ENCODE measurements at places on chromosomes 11 and 22. TPM values are rescaled to one million over a fixed set of nuclear protein-coding genes. Genes with fewer than 3 reads are reported as not detected.
A peak's percentile ranks its signal among the peaks of the same experiment; 100 is the strongest.

GRCh38 chr22:42142771-42143461, 12.3 kb upstream of the CYP2D6 start:
- no peak for DNase-seq

DNA sequence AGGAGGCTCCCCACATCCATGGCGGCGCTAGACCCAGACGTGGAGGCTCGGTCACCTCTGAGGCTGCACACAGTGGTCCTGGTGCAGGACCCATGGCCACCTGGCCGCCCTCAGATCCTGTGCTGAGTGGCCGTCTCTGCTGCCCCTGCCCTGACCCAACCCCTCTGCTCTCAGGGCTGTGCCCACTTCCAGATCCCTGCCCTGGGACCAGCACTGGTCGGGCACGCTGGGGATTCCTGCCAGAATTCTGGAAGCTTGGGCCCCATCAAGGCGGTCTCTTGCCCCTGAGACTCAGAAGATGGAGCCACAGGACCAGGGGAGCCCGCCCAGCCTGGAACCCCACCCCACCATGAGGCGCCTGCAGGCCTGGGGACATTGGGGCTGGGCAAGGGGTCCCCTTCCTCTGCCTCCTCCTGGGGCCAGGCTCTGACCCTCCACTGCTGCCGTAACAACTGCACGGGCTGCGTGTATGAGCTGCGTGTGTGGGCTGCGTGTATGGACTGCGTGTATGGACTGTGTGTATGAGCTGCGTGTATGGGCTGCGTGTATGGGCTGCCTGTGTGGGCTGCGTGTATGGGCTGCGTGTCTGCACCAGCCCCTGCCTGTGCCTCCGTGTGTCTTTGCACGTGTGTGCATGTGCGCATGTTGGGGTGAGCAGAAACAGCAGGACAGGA, 48.7 kb downstream of the IGLL1 start:
- no peak for DNase-seq

ELMOD1 gene
- 4.6 TPM for total RNA-seq

NELL1 gene
- 4.3 TPM for total RNA-seq

DNA sequence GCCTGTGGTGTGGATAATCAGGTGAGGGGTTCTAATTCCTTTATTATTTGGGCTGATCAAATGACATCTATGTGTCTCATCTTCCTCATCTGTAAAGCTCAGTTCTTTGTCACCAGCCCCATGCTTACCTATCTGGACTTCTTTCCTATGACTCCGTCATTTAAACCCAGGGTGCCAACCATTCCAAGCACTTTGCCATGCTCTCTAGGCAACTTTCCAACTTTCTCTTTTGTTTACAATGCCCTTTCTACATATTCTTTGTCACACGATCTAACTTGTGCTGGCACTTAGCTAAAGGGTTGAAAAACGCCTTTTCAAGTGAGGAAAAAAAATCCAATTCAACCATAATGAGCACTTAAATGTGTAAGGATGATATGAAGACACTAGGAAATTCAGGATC, 27.9 kb downstream of the EXPH5 start:
- no peak for DNase-seq

DNA sequence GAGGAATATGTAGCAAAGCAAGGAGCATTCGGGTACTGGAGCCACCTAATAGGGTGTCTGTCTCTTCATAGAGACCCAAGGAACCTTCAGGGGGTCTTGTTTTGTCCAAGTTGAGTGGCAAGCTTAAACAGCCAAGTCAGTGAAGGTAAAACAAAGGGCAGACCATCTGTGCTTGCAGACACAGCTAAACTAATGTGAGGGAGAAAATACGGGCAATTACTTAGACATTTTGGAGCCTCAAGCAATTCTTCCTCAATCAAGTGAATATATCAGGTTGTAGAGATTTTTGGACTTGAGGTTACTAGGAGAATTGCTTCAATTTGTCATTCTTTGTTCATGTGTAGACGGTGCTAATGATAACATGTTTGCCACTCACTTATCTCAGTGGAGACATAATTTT, 148.2 kb upstream of the ARHGAP20 start:
- DNase-seq = no peak

DNA sequence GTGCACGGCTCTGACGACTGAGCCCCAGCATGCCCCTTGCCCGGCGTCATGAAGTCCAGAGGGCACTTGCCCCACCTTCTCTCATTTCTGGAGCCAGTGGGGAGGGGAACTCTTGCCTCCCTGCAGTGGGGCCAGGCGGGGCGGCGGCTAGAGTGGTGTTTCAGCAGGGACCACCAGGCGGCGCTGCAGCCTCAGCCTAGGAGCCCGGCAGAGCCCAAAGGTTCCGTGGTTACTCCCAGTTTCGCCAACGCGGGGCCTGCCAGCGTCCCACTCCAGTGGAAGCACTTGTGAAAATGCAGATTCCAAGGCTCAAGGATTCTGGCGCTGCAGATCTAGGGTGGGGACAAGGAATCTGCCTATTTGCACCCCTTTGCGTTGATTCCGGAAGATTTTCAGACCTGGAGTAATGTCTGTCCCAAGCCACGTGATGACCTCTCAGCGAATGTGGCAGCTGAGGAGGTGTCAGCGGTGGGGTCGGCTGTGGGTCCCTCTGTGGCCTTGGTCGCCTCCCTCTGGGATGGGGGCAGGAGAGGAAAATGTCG, 55.7 kb downstream of the CD82 start:
- peak; percentile 75 for DNase-seq

DNA sequence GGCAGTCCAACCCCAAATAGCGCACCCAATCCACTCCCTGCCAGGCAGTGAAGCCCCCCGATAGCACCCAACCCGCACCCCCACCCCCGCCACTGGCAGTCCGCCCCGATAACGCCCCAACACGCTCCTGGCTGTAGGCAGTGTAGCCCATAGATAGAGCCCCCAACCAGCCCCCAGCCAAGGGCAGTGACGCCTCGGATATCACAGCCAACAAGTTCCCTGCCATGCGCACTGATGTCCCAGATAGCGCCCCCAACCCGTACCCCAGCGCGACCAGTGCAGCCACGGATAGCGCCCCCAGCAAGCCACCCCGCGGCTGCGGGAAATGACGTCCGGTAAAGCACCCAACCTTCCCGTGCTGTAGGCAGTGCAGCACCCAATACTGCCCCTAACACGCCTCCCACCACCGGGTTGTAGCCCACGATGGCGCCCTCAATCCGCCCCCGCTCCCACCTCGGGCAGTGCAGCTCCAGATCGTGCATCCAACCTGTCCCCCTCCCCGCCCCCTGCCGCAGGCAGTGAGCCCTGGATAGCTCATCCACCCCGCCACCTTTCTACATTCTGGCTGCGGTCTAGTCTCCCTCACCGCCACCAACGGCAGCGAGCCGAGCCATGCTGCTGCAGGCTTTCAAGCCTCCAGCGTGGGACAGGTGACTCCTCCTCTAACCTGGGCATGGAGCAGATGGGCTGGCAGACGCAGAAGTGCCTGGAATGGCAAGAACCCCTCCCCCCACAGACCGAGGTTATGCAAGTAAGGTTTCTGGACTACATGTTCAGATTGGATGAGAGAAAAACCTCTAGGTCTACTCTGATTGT, 625 bp downstream of the RFPL2 start:
- DNase-seq = no peak

GRCh38 chr11:119641983-119642745, 86.8 kb downstream of the NECTIN1 start:
- peak; percentile 53 for DNase-seq

ART1 gene
- total RNA-seq = not detected

CYB5R2 gene
- total RNA-seq = 50.3 TPM

DNA sequence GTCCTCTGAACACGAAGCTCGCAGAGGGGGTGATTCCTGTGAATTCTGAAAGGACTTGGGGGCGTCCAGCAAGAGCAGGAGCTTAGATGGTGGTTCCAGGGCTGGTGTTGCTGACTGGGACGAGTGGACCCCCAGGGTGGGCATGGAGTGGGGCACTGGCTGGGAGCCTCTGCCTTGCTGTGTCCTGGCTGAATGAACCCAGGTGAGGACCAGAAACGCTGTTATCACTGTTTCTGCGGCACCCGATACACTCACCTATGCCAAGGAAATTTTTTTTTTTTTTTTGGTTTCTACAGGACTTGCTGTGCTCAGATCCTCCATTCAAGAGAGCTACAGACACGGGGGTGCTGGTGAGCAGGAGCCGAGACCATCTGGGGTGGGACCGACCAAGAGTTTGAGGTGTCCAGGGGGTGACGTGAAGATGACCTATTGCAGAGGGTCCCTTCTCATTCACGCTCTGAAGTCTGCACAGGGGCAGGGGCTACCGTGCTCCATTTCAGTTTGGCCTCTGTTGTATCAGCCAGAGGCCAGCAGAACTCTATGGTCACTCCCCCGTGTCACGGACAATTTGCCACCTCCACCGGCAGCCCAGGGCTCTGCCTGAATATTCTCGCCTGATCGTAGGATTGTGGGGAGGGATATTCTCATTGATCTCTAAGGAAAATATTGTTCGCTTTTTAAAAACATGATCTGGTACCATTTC, 3.6 kb downstream of the SMIM38 start:
- DNase-seq = no peak

GRCh38 chr11:45314900-45315299, 28.8 kb upstream of the SYT13 start:
- DNase-seq = no peak

- peak; percentile 82 for DNase-seq
Measured at GRCh38 chr11:132475026-132475425, 1057.3 kb downstream of the OPCML start.

DNA sequence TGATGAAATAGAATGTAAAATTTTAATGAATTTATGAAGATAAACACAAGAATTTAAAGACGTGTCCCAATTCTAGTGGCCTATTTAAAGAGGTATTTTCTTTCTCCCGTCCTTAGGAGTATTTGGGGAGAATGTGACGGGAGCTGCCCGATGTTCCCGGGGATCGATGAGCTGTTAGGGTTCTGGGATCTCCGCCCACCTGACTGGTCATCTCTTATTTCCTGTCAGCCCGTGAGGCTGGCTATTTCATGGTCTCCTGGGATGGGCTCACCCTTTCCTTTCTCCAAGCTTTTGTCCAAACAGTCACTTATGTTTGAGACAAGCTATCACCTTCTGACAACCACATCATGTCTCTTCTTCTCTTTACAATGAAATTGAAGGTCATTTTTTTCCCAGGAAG, 16.9 kb upstream of the CLMP start:
- no peak for DNase-seq

DNA sequence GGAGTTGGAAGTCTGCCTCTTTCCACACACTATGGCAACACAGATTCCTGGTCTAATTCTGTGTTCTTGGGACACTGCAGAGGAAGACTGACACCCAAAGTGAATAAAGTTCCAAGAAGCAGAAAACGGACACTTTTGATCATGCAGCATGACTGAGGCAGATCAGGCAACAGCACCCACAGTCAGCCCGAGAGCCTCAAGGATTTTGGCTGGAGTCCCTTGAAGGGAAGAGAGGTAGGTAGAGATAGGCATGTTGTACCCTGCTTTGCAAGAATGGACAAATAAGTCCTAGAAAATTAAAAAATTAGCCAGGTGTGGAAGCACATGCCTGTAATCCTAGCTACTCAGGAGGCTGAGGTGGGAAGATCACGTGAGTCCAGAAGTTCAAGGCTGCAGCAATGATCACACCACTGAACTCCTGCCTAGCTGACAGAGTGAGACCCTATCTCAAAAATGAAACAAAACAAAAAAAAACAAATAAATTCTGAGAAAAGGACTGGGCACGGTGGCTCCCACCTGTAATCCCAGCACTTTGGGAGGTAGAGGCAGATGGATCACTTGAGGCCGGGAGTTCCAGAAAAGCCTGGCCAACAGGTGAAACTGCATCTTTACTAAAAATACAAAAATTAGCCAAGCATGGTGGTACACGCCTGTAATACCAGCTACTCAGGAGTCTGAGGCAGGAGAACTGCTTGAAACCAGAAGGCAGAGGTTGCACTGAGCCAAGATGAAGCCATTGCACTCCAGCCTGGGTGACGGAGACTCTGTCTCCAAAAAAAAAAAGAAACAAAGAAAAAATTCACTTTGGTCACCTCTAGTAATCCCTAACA, 6.9 kb downstream of the SLC43A1 start:
- no peak for DNase-seq

GRCh38 chr22:48577014-48577690, 1250.5 kb downstream of the BRD1 start:
- DNase-seq = no peak

DNA sequence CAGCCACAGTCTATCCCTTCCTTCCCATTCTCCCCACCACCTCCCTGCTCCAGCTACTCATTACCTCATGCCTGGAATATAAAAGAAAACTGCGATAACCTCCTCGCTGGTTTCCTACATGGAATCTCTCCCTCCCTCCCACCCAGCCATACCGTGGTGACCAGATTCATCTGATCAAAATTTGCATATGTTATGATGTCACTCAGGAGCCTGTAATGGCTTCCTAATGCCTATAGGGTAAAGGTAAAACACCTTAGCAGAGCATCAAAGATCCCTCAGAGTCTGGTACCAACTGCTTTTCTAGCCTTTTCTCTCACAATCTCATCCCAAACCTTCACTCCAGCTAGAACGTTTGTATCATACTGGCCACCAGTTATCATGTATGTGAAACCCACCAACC, 19.6 kb downstream of the RTN4RL2 start:
- no peak for DNase-seq

OR4A15 gene
- total RNA-seq = 5.1 TPM

TNNT3 gene
- 89.1 TPM for total RNA-seq

CNIH2 gene
- not detected for total RNA-seq

NCAPD3 gene
- total RNA-seq = 16.6 TPM

SPINDOC gene
- total RNA-seq = 6.0 TPM

DNA sequence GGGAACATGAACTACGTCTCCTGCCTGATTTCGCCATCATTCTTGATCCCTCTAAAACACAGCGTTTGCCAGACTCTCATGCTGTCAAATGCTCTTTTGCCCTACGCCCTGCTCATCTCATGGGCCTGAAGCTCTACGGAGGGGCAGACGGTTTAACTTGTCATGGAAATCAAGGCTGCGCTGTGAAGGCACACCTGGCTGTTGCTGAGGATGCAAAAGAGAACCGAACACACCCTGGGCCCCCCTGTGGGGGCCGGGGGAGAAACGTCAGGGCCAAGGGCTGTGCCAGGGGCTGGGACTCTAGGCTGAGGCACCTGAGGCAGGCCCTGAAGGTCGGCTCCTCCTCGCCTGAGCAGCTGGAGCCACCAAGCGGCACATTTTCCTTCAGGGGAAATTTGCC, 957.2 kb downstream of the BRD1 start:
- DNase-seq = no peak

- DNase-seq = peak; percentile 84
Measured at GRCh38 chr11:130908770-130909625, 7.3 kb downstream of the SNX19 start.

DNA sequence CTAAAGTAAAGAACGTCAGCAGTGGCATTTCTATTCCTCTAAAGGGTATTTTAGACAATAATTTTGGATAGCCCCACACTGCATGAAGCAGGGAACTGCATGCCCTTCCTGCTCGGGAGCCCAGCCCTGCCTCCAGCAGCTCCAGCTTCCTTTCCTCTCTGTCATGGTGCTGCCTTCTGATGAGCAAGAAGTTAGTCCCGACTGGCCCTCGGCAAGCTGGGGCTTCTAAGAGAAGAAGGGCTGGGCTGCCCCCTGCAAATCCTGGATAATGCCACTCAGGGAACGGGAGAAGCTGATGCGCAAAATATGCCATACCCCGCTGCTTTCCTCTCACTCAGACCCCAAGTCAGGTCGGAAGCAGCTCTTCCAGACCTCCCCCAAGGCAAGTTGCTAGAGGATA, 296.4 kb downstream of the ETS1 start:
- DNase-seq = no peak

TSPO gene
- total RNA-seq = 180 TPM

Measured in umbilical cord (tissue), 2 donors.